ENCODE measurements at places on chromosomes 1 and 21.

DNA sequence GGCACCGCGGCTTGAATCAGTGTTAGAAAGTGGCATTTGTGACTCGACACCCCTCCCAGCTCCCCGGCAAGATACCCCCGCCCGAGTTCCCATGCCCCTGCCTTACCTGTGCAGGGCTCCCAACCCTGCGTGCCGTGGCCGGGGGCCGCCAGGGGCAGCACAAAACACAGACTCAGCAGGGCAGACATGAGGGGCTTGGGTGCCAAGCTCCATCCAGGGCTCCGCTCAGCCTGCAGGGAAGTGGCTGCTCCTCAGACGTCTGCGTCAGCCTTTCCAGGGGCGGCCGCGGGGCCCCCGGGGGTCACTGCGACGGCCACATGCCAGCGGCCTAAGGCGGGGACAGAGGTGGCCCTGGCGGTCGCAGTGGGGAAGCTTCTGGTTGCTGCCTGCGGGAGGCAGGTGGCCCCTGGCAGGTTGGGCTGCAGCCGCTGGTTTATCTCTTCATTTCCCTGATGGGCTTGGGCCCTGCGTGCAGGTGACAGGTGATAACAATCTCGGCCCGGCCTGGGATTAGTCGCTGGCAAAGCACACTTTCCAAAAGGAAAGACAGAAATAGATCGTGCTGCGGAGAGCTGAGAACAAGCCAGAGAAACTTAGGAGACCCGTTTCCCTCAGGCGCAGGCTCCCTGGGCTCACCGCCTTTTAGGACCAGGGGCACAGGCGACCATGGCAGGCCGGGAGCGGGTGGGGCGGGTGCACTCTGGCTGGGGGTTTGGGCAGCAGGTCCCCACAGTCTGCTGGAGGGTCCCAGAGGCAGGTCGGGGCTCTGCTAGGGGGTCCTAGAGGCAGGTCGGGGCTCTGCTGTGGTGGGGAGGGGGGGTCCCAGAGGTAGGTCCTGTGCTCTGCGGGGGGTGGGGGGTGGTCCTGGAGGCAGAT is at the start of gene TSPEAR:
Gene TSPEAR, minus strand, starts transcription at position 246 of the 876 bp plus-strand sequence. Its CDS starts 58 bp downstream, at position 188.
- DNase-seq: no peak

DNA sequence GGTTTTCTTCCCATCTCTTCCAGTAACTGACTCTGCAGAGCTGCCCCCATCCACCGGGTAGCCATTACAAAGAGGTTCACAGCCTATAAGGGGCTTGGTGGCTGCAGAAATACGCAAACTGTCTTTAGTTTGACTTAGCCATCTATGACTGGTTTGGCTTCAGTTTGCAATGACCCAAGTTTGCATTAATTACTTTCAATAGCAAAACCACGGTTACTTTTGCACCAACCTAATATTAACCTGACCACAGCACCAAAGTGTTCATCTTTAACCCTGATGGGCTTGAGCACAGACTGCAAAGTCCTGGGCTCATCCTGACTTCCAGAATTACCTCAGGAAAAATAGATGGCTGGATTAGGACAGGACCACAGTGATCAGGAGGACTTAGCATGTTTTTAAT is 2.2 kb upstream of the HAO2 start:
- no peak for DNase-seq

DNA sequence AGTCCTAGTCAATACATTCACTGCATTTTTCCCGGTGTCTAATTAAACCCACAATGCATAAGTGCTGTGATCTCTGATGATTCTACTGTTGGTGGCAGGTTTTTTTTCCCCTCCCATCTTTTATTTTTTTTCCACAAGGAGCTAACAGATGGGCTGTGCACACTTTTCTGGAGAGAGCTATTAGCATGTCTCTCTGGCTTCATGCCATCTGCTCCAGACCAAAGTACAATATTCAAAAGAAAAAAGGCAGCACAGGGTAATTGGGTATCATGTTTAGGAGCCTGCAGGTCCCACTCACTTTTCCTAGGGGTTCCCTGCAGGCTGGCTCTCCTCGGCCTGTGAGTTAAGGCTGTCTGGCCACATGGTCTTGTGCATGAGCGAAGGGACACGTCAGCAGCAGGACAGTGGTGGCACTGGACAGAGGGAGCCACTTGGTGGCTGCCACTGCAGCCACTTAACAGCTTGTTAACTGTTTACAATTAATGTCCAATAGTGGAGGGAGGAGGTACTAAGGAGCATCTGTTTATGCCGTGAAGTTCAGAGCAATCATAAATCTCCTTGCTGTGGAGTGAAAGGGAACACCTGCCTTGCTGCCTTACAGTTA is 53.5 kb upstream of the C8B start:
- no peak for DNase-seq

- DNase-seq: no peak
These were observed 31.3 kb upstream of the CLCA4 start for GRCh38 chr1:86515597-86515996.

GRCh38 chr1:209767096-209767495 is 11.2 kb downstream of the TRAF3IP3 start:
- DNase-seq: no peak
